ENCODE measurements at places on chromosomes 7 and 10.

- DNase-seq: no peak
These were observed 2.6 kb upstream of the ZNF775 start for GRCh38 chr7:150376560-150376959.

GRCh38 chr10:121800146-121800545 lies 127.7 kb downstream of the ATE1 start:
- no peak for DNase-seq

DNA sequence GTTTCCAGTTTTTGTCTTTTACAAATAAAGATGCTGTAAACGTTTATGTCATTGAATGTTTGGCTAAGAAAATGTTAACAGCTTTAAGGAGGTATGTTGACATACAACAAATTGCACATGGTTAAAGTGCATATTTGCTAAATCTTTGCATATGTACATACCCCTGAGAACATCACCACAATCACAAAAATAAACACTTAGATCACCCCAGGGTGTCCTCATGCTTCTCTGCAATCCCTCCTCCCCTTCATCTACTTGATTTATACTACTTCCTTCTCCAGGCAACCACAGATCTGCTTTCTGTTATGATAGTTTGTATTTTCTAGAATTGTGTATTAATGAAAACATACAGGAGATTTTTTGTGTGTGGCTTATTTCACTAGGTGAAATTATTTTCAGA lies 209.5 kb downstream of the GLRX3 start:
- no peak for DNase-seq

DNA sequence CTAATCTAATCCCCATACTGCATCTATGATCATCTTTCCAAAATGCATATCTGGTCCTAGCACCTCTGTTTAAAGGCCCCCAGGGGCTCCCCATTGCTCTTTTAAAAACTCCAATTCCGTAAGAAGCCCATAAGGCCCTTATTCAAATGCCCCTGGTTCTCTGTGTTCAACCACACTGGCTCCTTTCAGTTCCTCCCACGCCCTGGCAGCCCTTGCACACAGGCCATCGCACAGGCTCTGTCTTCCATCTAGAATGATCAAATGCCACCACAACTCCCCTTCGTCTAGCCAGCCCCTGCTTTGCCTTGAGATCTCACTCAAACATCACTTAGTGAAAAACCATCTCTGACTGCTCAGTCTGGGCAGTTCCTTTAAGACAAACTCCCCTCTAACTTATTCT lies 112.9 kb upstream of the LYZL2 start:
- DNase-seq: no peak

DNA sequence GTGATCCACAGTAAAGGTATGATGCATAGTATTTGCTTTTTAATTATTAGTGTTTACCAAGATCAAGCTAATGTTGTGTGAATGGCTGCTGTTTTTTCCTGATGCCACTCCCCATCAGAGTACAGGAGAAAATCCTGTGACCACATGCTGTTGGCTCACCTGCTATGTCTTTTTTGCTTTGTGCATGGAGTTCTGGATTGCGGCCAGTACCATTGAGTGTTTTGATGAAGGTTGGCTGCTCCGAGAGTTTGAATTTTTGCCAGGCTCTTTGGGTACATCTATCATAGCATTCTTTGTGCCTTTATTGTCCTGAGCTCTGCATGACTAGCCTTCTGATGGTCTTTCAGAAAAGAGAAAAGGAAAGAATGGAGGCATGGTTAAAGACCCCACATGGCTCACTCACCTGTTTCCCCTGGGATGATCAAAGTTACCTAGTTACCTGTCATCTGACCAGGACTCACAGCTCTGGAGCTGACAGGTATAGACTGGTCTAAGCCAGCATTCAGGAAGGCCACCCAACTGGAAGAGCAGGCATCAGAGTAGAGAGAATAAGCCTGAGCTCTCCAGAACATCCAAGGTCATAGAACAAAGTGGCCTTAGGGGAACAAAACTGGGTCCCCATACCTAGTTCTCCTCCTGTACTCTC lies 11.8 kb upstream of the SGPL1 start:
- no peak for DNase-seq

GRCh38 chr7:44293561-44294324 lies 31.7 kb downstream of the CAMK2B start:
- no peak for DNase-seq

DNA sequence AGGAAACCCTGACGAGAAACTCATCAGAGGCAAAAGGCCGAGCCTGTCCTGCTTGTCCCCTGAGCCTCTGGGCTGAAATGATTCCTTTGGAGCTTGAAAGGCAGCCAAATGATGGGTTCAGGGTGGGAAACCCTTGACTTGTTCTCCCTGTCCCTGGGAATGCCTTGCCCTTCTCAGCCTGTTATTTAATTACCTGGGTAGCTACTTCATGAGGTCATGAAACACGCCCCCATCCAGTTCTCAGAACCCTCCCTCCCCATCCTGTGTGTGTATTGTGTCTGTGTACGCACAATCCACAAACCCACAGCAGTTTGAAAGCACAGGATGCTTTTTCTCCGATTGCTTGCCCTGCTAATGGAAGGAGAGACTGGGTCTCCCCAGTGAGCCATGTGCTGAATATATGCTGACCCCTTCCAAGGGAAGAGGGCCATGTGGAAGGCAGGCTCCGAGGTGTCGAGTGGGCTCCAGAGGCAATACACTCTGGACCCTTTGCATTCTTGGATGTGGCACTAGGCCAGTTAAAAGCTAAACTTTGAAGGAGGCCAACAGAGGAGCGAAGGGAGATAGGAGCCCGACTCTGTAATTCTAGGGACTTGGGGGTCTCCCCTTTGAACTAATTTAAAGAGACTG lies 10.6 kb downstream of the DUSP5 start:
- DNase-seq: no peak

DNA sequence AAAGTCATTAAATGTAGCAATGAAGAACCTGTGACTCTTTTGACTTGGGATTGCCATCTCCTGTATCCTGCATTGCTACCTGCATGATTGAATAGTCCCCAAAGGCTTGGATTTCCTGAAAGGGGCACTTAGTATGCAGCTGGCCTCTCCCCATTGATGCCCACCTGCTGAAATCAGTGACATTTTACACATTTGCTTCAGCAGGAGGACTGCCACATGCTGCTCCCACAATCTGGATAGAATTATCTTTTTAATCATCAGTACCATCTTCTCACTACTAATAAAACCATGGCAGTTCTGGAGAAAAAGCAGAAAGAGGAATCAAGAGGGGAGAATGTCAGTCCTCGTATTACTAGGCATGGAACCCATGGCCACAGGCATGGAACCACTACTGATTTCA lies 67.8 kb downstream of the SLC13A1 start:
- DNase-seq: no peak

DNA sequence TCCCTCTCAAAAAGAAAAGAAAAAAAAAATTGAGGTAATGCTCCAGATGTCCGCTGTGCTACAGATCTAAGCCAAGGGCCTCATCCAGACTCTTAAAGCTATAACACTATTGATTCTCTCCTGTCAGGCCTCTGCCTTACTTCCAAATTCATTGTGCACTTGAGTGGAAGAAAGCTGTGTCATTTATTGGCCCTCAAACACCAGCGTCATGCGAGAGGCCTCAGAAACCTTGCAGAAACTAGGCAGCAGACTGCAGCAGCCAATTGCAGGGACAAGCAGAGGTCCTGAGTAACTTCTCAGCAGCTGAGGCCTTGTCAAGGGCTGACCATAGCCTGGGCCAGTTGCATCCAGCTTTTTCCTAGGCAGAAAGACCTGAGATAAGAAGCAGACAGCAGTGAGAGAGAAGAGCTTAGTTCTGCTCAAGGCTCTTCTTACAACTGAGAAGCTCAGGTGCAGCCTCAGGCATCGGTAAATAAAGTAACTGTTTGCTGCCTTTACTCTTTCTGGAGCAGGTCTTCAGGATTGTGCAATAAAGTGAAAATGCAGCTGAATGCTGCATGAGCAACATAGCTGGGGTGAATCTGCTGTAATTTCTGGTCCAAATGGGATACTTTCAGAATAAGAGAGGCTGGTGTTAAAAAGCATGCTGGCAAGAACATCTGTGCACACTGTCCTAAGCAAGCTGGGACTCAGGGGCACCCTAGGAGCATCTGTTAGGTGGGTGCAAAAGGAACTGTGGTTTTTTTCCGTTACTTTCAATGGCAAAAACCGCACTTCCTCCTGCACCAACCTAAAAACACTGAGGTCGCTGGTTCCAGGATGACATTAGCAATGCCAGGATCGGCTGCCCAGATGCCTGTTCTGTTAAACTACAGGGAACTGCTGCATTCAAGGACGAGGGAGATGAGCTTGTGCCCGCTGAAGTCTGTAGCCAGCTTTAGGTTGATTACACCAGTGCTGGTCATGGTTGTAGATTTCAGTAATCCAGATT lies 181.8 kb upstream of the PFKP start:
- DNase-seq: no peak

GRCh38 chr10:633279-634245 lies 55.9 kb downstream of the DIP2C start:
- no peak for DNase-seq

GRCh38 chr10:24503461-24504320 lies 220.0 kb downstream of the ARHGAP21 start:
- DNase-seq: no peak

GRCh38 chr7:104306793-104307192 lies 21.6 kb upstream of the LHFPL3 start:
- no peak for DNase-seq

GRCh38 chr10:7277867-7278266 lies 133.0 kb downstream of the SFMBT2 start:
- no peak for DNase-seq

DNA sequence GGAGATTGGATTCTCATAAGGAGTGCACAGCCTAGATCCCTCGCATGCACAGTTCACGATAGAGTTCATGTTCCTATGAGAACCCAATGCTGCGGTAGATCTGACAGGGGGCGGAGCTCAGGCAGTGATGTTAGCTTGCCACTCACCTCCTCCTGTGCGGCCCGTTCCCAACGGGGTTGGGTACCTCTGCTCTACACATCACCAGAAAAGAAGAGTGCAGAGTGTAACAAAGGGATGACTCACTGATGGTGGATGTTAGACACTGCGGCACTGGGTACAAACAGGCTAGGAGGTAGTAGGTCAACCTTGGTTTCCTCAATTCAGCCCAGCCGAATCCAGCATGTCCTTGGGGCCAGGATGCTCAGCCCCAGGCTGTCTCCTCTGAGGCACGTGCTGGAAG lies 66.8 kb upstream of the CHST15 start:
- no peak for DNase-seq

GRCh38 chr7:124208173-124208572 lies 175.3 kb upstream of the TMEM229A start:
- DNase-seq: no peak

- DNase-seq: no peak
These were observed 5.9 kb downstream of the GCK start for GRCh38 chr7:44183386-44183785.

- no peak for DNase-seq
These were observed 263.4 kb upstream of the TAC1 start for GRCh38 chr7:97468493-97468892.

DNA sequence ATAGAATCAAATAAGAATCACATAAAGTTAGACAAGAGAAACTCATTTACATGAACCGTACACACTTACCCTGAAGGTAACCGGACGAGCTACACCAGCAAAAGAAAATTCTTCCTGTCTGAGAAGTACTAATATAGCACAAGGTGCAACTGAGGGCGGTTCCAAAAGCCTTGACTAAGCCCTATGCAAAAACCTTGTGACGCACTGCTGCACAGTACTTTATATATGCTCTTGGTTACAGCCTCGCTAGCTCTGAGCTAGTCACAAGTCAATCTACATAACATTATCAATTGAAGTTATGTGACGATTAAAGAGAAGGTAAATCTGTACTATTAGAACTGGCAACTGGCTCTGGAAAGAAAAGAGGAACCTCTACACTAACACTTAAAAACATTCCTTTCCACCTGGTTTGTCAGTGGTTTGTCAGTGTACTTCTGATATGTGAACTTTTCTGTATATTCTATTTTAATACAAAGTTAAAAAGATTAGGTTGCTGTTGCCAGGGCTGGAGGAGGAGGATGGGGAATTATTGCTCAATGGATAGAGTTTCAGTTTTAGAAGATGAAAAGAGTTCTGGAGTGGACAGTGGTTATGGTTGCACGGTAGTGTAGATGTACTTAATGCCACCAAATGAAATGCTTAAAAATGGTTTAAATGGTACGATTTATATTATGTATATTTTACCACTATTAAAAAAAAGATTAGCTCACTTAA lies 21.6 kb downstream of the NT5C3A start:
- no peak for DNase-seq

DNA sequence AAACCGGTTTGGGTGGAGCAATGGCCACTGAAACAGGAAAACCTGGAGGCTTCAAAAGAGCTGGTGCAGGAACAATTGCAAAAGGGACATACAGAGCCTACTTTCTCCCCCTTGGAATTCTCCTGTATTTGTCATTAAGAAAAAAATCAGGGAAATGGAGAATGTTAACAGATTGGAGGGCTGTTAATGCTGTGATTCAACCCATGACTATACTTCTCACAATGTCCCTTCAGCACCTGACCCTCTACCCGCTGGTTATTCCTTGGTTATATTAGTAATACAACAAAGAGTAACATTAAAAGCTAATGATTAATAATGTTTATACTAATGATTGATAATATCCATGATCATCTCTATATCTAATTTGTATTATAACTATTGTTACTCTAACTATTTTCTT lies 34.4 kb upstream of the AKR1C2 start:
- DNase-seq: no peak

DNA sequence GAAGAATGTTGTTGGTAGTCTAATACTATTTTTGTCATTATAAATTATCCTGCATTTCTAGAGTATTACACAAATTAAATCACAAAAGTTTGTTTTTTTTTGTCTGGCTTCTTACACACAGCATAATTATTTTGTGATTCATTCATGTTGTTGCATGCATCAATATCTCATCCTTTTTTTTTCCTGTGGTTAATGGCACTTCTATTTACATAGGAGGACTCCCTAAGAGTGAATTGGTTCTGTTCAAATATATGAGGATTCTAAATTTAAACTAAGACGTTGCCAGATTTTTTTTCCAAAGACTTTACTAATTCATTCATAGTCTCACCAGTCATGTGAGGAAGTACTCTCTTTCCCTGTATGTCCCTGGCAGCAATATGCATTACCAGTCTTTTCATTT lies 303.3 kb downstream of the GPR37 start:
- DNase-seq: no peak

DNA sequence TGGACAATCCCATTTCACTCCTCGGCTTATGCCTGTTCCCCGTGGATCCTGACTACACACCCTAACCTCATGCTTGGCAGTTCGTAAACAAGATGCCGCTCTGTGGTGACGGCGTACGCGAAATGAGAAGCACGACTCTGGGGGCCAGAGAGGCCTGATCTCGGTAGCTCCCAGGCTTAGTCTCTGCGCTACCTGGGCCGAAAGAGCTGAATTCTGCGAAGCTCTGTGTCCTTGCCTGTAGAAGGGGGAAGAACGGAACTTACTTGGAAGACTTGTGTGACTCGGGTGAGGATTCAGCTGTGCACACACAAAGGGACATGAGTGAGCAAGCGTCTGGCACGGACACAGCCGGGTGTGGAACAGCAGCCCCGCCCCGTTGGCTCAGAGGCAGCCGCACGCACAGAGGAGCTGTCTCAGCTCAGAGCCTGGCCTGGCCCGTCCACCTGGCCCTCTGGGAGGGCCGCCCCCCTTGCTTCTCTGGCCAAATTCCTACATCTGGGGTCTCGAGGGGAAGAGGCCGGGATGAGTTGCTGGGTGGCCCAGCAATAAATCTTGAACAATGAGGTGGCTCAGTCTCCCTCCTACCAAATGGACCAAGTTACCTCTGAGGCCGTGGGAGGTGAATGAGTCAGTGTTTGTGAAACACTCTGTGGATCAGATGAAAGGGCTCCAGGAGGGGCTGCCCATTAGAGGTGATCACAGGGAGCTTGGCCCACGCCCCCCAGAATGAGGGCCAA lies 83.8 kb downstream of the PDGFA start:
- DNase-seq: no peak

GRCh38 chr7:53812135-53812534 lies 730.0 kb upstream of the VSTM2A start:
- DNase-seq: no peak
